SK-N-SH treated with all-trans-retinoic acid at 6 μM for 48 hours (cell line): ENCODE measurements at places on chromosomes 1 and 21.

GRCh38 chr1:229448845-229449244 is 15.0 kb upstream of the ACTA1 start:
- no peak for ATAC-seq

DNA sequence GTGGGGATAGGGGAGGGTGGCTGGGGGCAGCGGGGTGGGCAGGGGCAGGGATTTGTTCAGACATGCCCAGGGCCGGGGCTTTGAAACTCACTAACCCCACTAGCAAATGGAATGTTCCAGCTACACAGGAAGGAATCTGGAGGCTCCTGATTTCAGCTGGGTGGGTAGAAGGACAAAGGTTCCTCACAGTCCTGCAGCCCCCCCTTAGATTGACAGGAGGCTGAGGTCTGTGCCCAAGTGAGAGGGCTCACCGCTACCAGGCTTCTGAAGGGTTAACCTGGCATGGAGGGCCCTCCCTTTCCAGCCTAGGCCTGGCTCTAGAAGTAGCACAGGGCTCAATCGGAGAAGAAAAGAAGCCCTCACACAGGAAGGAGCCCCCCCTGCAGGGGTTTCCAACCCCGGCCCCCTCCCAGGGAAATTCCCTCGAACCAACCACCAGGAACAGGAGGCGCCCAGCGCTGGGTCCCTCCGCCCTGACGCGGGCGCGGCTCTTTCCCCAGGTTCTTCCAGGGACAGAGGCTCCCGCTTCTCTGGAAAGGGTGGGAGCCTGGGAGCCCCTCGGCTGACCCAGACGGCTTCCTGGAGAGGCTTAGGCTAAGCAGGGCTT is 3.3 kb downstream of the EPHA2 start:
- no peak for ATAC-seq

DNA sequence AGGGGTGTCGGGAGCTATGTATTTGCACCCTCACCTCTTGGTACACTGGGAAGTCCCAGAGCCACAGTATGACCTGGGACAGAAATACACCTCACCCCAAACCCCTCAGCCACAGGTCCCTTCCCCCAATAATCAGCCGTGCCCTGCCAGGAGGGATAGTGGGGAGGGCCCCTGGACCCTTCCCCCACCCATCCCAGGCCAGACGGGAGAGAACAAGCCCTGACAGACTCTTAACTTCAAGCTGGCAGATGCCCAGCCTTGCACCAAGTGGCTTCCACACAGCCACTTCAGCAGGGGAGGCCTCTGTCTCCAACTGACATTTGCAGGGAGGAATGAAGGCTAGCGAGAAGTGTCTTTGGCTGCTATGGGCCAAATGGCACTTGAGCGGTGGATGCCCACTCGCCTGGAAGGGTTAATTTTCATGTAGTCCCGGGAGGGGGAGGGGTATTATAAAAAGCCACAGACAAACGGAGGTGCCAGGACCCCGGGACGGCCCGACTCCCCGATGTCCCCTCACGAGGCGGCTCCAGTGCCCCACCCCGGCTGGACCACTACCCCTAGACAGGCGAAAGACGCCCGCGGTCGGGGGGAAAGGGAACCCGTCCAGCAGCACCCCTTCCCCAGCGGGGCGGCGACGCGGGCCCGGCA is 495 bp downstream of the SYNC start:
- peak; percentile 15 for ATAC-seq

DNA sequence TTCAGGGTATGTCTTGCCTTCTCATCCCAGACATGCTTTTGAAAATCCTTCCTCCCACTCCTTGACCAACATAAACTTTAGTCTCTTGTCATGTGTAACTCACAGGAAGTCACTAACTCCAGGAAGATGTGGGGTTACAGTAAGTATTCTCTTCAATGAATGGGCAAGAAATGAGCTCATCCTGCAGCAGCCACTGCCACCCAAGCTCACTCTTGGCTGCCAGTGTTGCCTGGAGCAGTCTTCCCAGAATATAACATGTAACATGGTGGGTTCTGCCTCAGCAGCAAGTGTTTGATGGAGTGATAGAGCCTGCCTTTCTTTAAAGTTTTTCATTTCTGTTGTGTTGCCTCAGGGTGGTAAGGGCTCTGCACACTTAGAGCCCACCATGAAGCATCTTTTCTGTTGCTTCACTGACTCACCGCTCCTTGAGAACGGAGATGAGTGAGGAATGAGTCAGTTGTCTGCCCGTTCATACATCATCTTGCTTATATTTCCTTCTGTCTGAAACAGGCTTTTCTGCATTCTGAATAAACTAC is 187.0 kb downstream of the TPR start:
- ATAC-seq, result peak; percentile 83

DNA sequence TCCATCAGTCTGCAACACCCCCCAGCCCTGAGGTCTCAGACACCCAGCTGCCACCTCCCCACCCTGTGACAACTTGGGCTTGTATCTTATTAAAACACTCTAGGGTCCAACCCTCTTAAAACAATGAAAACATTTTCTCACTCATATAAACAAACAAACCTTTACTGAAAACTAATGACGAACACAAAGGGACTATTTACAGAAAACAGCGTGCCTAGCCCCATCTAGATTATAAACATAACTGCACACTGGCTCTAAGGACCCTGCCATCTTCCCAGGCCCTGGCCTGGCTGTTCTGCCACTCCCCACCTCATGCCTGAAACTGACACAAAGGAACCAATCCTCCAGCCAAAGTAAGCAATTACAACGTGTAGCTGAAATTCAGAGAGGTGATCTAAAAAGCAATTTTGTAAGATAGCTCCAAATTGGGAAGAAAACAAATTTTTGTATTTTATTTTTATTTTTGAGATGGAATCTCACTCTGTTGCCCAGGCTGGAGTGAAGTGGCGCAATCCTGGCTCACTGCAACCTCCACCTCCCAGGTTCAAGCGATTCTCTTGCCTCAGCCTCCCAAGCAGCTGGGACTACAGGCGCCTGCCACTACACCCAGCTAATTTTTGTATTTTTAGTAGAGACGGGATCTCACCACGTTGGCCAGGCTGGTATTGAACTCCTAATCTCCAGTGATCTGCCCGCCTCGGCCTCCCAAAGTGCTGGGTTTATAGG is 40.9 kb downstream of the CAPZB start:
- ATAC-seq, result no peak

DNA sequence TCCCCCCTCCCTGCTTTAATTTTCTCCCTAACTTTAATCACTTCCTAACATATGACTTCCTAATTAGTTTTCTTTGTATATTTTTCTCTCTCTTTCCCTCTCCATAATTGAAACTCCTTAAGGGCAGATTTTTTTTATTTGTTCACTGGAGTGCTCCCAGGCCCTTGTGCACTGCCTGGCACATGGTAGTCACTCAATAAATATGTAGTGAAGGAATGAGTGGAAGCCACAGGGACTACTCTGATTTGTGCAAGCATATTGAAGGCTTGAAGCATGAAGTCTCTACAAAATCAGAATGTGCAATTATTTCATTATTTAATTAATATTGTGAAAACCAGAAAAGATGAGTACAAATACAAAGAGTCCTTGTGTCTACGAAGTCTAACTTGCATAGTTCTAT is 41.5 kb downstream of the SNX7 start:
- no peak for ATAC-seq

GRCh38 chr1:226651041-226651731 is 87.9 kb downstream of the ITPKB start:
- no peak for ATAC-seq

- no peak for ATAC-seq
These were observed 480.5 kb downstream of the MATN1 start for GRCh38 chr1:30242722-30243457.

DNA sequence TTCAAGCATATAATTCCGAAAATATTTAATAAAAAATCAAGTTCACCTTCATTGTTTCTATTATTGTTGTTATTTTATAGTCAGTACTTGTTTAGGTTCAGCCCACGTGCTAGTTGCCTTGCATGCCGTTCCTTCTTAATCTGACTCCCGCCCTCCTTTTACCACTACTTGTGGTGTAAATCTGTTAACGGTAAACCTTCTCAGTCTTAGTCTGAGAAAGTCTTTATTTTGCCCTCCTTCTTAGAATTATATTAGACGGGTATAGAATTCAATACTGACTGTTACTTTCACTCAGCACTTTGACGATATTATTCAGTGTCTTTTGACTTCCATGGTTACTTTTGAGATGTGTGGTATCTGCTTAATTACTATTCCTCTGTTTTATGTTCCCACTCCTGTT is 104.8 kb downstream of the RGL1 start:
- ATAC-seq, result no peak

DNA sequence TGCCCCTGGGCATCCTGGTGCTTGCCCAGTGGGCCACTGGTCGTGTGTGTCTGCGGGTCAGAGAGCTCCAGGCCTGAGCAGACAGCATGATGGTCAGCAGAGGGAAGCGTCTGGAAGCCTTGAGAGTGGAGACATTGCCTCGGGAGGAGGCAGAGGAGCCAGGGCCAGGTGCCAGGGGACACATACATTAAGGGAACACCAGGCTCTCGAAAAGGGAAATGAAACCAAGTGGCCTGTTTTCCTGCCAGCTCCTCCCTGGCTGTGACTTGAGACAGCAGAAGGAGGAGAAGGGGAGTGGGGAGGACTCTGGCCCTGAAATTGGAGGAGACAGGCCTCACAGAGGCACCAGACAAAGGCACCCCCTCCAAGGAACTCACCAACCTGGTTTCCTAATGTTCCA is 62.4 kb upstream of the LRP8 start:
- no peak for ATAC-seq

GRCh38 chr1:169885207-169885606 is 8.5 kb downstream of the SCYL3 start:
- no peak for ATAC-seq

DNA sequence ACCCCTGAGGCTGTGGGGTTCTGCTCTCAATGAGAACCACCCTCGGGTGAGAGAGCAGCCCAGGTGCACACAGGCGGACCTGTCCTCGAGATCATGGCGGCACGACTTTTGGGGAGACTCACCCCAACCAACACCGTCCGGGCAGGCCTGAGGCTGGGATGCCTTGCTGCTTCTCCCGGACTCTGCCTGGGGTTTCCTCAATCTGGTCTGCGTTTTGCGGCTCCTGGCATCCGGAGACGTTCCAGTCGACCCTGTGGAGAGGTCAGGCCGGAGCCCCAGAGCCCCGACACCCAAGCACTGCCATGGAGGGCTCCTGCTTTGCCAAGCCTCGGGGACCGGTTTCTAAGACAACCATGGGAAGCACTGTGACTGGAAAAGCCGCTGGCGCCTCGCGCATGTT is 3879.7 kb downstream of the SRGAP2C start:
- ATAC-seq, result no peak

DNA sequence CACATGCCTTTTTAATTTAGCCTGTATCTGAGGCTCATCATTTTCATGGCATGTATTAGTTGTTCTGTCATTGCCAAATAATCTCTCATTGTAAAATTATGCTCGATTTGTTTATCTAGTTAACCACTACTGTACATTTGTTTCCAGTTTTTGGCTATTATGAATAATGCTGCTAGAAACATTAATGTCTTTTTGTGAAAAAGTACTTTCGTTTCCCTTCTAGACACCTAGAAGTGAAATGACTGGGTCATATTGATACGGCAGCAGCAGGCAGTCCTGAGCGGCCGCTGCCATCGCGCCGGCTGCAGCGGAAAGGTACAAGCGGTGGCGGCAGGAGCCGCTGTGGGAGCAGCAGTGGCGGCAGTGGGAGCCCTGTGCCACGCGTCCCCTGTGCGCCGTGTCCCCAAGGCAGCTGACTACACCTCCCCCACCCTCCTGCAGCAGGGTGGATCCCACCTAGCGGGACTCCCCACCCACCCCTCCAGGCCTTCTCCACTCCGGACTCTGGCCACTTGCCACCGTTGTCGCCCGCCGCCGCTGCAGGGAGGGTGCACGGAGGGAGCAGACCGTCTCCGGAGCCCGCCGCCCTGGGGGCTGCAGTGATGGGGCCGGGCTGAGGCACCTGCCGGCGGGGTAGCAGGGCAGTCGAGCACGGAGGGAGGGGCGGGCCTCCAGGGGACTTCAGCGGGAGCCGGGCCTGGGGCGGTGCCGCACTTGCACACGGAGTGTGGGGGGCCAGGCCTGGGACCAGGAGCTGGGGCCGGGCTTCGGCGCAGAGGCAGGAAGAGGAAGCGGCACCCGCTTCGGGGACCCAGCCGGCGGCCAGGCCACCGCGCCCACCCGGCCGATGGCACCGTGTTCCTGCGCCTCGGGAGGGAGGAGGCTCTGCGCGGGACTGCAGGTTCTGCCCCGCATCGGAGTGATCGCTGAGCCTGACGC is 66.8 kb upstream of the RGS7 start:
- peak; percentile 91 for ATAC-seq

DNA sequence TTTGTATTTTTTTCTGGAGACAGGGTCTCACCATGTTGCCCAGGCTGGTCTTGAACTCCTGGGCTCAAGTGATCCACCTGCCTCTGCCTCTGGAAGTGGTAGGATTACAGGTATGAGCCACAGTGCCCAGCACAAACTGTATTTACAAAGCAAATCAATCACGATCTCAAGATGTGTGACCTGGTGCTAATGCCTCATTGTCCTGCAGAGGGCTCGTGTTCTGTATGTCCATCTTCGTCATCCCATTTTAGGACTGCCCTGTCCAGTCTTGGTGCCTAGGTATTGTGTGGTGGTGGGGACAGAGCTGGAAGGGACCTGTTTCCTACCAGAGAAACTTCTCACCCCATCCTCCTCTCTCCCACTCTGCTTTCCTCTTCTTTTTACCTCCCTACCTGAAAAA is 20.2 kb downstream of the PROK1 start:
- ATAC-seq, result no peak

GRCh38 chr1:47751996-47752451 is 245.2 kb downstream of the TRABD2B start:
- no peak for ATAC-seq

DNA sequence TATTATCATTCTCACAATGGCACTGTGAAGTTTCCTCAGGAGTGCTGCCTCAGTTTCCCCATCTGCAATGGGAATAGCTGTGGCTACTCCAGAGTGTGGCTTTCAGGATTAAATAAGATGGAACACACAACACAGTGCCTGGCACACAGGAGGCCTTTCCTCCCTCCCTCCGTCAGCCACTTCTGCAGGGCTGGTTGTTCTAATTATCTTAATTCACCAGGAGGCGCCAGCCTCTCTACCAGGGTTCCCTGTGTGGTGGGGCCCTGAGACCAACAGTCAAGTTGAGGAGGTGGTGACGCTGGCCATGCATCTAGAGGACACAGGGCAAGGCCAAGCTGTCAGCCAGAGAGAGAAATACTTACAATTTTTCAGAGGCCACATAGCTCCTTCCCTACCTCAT is 6.3 kb upstream of the FOXO6 start:
- ATAC-seq, result no peak

DNA sequence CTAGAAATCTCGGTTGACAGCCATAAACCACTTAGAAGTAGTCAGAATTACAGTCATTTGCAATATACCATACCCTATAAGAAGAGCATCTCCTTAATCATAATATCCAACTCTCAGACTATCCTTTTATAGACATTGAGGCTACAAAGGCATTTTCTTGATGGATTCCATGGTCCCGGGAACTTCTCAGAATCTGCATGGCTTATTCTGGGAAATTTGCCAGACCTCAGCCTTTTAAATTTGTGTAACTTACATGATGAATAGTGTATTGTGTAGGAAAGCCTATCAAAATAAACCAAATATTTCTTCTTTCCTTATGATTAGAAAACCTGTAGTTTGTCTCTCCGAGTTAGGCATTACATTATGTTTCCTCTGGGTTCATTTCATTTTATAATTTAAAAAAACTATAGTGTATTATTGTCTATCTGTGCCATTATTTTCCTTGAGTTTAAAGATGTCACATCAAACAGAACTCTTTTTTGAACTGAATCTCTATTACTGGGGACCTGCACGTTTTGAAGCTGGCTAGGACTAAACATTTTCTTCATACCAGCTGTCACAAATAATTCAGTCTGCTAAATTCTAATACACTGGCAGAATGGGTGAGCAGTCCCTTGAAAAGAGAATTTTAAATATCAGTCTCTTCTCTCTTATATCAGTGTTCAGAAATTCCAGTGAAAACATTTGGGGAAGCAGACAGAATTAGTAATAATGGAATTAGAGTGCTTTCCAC is 102.9 kb downstream of the GABPA start:
- peak; percentile 86 for ATAC-seq
